ENCODE measurements at places on chromosomes 11 and 22.

- no peak for DNase-seq
These were observed 14.7 kb downstream of the GP1BB start for GRCh38 chr22:19737846-19738663.

DNA sequence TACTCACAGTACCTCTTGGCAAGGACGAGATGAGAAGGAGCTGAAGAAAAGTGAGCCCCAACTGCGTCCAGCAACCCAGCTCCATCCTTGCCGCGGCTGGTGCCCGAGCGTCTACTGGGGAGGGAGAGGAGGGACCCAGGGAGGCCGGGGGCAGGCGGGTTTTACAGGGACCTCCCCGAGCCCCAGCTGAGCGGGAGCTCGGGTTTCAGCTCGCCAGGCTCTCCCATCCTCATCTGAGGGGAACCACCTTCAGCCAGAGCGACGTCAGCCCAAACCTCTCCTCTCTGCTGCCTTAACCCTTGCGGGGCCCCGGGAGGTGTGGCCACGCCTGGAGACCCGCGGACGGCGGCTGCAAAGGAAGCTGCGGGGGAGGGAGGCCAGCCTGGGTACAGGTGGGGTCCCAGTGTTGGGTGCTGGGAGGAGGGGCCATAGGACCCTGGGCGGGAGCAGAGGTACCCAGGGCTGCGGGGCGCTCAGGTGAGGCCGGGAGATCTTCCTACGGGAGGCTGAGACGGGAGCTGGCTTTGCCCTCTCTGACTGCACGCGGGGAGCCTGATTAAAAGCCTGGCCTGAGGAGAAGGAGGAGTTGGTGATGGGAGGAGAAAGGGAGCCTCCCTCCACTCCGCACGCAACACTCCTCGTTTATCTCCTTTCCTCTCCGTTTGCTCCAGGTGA is at the start of gene PAMR1:
TSS of gene PAMR1 (minus strand) at position 116 of the 675 bp plus-strand sequence. CDS start at position 85, 31 bp downstream.
- peak; percentile 11 for DNase-seq

DNA sequence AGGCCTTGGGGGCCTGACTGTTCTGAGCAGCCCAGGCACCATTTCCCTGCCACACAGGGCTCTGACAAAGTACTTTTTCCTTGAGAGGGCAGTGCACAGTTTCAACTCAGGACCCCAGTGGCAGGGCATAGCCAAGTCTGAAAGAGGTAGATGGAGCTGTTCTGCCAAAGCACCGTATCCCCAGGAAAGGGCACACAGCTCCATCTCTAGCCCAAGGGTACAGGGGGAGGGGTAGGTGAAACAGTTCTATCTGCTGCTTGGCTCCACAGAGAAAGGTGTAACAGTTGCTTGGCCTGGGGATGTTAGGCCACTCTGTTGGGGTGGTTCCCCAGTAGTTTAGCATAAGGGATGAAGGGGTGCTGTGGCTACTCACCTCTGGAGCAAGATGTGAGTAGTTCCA is 47.8 kb downstream of the GDPD4 start:
- no peak for DNase-seq

DNA sequence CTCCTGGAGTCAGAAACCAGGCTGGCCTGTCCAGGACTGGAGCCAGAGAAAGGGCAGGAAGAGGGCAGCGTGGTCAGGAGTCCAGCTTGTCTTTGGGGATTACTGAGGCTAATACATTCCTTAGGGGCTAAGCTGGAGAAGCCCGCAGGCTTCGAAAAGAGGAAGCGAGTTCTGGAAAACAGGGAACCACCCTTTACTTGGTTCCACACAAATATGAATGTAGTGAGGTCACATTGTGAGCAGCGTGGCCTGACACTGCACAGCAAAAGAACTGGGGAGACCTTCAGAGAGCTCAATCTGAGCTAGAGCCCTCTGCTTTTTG is 132.3 kb downstream of the CEP164 start:
- no peak for DNase-seq

GRCh38 chr22:30289980-30290313 is 642 bp upstream of the CASTOR1 start:
- no peak for DNase-seq

DNA sequence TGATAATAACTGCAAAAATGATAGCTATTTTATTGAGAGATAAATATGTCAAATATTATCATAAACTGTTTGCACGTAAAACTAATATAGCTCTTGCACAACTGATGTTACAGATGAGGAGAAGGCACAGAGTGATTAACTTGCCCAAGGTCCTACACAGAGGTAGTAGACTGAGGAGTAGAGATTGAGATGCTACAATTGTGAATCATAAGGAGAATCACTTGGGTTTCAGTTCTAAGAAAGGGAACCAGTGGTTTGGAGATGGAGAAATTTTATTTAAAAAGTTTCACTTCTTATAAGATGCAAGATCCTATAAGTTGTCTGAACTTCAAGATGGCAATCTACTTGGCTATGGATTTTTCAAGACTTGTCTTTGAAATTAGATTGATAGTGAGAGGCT is 224.8 kb upstream of the RAG2 start:
- DNase-seq: no peak

DNA sequence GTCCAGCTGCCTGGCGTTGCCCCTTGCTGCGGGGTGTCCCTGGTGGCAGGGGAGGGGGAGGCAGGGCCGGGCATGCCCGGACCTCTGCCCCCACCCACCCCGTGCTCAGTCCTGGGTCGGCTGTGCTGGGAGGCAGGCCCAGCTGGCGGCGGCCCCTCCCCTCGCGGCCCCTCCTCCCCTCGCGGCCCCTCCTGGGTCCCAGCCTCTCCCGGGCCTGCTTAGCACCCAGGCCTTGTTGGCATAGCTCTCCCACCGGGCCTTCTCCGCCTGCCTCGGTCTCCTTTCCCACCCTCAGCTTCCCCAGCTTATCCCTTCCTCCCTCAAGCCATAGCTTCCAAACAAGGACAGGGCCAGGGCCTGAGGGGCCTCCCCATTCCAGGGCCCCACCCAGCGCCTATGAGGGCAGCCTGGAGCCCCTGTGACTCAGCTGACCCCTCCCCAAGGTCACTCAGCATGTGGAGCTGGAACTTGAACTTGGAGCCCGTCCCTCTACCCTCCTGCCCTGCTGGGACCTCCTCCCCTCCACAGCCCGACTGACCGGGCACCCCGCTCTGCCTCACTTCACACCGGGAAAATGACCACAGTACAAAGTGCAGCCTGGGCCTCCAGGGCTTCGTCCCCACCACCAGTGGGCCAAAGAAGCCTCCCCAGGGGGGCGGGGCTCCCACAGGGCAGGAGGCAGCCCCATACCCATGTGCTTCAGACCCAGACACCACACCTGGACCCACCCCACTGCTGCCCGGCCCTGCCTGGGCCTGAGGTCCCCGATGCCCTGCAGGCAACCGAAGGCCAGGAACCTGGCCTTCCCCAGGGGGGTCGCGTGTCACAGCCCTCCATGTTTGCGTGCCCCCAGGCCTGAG is 1.2 kb downstream of the EPS8L2 start:
- no peak for DNase-seq

DNA sequence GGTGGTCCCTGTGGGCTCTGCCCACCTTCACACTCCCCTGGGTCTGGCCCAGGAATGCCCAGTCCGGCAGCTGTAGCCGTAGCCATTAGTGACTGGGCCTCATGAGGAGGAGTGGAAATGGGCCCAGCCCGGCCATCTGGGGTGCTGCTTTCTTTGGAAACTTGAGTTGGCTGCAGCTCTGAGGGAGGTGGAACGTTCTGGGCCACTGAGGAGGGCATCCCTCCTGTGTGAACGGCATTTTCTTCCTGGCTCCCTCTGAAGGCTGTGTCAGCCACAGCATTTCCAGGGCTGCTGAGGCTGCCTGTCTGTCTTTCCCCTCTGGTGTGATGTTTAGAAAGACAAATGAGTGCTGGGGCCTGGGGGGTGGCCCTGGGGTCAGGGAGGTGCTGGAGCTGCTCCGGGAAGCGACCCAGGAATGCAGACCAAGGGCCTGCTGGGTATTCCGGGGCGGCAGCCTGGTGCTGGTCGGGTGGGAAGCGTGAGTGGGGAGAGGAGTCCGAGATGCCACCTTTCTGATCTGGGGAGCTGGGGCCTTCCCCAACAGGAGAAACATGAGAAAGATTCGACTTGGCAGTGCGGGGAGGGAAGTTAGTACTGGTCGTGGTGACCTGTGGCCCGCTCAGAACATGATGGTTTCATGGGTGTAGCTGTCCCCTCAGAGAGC is 27.1 kb downstream of the PTDSS2 start:
- DNase-seq: no peak

DNA sequence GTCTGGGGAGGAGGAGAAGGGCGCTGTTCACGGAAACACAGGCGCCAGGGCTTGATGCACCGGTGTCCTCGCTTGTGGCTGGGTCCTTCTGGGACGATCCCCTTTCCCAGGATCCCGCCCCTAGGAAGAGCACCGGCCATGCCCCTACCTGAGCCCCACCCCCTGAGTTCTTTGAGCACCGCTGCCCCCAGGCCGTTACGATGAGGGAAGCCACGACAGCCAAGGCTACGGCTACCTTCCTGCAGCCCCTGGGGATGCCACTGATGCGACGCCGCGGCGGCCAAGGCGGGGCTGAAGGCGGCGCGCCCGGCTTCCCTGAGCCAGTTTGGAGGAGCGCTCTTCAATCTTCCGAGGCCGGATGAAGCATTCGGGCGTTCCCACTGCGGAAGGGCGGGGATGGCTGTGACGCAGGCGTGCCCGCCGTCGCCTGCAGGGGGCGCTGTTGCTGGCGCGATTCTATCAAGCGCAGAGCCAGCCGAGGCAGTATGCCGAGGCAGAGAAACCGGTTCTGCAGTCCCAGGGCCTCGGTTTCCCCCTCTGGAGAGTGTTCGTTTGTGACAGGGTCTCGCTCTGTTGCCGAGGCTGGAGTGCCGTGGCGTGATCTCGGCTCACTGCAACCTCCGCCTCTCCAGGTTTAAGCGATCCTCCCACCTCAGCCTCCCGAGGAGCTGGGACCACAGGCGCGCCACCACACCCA is 9.7 kb upstream of the NEFH start:
- DNase-seq: no peak

DNA sequence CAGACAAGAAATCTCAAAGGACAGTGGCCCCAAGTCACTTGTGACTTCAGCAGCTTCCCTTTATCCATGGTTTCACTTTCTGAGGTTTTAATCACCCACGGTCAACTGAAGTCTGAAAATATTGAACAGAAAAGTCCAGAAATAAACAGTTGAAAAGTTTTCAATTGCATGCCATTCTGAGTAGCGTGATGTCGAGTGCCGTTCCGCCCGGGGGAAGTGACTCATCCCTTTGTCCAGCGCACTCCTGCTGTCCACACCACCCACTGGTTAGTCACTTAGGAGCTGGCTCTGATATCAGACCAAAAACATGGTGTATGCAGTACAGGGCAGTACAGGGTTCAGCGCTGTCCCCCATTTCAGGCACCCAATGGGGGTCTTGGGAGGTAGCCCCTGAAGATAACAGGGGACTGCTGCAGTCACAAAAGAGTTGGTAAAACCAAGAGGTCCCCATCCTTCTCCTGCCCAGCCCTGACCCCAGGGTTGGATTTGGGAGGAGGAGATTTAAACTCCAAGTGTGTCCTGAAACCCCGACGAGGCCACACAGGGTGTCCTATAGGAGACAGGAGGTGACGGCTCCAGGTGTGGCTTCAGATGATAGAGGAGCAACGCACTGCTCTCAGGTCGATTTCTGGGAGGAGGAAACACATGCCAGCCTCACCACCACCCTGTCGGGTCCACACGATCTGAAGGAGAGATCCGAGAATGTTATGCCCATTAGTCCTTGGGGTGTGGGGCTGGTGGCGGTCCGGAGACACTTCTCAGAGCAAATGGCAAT is 390.1 kb downstream of the CTTN start:
- DNase-seq: no peak

DNA sequence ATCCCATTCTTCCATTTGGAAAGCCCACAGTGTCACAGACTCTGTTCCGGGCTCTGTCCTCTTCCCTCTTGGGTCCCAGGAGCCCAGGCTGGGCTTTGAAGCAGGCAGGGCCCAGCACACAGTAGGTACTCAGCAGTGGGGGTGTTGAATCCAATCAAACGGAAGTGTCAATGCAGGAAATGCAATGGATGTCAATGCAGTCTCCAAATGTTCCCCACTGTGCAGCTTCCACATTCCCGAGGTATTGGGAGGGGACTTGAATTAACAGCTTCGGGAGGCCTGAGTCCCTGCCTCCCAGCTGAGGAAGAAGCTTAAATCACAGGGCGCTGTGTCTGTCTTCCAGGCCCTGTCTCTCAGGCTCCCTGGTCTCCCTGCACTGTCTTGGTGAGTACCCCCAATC is 21.8 kb upstream of the SMIM35 start:
- DNase-seq: no peak
